ENCODE measurements at places on chromosomes 5 and 9. TPM values are rescaled to one million over a fixed set of nuclear protein-coding genes. Genes with fewer than 3 reads are reported as not detected.

EDIL3 gene
- 0.08 TPM for polyA plus RNA-seq

CMBL gene
- 12.6 TPM for polyA plus RNA-seq

ZNF454 gene
- 0.08 TPM for polyA plus RNA-seq

GGTA1 gene
- not detected for polyA plus RNA-seq

DNAH5 gene
- 0.73 TPM for polyA plus RNA-seq

SLC27A6 gene
- 1.1 TPM for polyA plus RNA-seq

CFAP77 gene
- polyA plus RNA-seq, result not detected

GLRX gene
- 9.8 TPM for polyA plus RNA-seq

ALDH1A1 gene
- polyA plus RNA-seq, result 0.32 TPM

BTNL3 gene
- not detected for polyA plus RNA-seq

HEMGN gene
- polyA plus RNA-seq, result 0.02 TPM

PCDHA12 gene
- polyA plus RNA-seq, result 0.07 TPM

TLE4 gene
- polyA plus RNA-seq, result 21.9 TPM

MAP3K1 gene
- 8.0 TPM for polyA plus RNA-seq

GDNF gene
- 3.3 TPM for polyA plus RNA-seq

RASGRF2 gene
- polyA plus RNA-seq, result 0.05 TPM

SPAAR gene
- polyA plus RNA-seq, result not detected

DAPK1 gene
- polyA plus RNA-seq, result 2.0 TPM

SLC46A2 gene
- not detected for polyA plus RNA-seq

C5orf52 gene
- not detected for polyA plus RNA-seq

ADRA1B gene
- polyA plus RNA-seq, result 0.23 TPM

GBA2 gene
- 28.7 TPM for polyA plus RNA-seq

BTNL8 gene
- not detected for polyA plus RNA-seq

ACTBL2 gene
- polyA plus RNA-seq, result 2.7 TPM

HTR1A gene
- polyA plus RNA-seq, result not detected

TAF9 gene
- 167 TPM for polyA plus RNA-seq

TLN1 gene
- 98.3 TPM for polyA plus RNA-seq

NUTM2F gene
- not detected for polyA plus RNA-seq

CNTNAP3B gene
- 6.8 TPM for polyA plus RNA-seq

MTX3 gene
- 11.1 TPM for polyA plus RNA-seq

NTNG2 gene
- 0.05 TPM for polyA plus RNA-seq

PCDHA6 gene
- 0.04 TPM for polyA plus RNA-seq

NOXA1 gene
- 0.33 TPM for polyA plus RNA-seq

EEIG1 gene
- 7.0 TPM for polyA plus RNA-seq

DMRT3 gene
- not detected for polyA plus RNA-seq

NPR3 gene
- polyA plus RNA-seq, result 0.01 TPM

GABRG2 gene
- not detected for polyA plus RNA-seq

TSLP gene
- 0.43 TPM for polyA plus RNA-seq

DIRAS2 gene
- polyA plus RNA-seq, result 0.01 TPM

ANKRD18A gene
- 1.7 TPM for polyA plus RNA-seq

NRARP gene
- 0.43 TPM for polyA plus RNA-seq

RAD17 gene
- polyA plus RNA-seq, result 22.8 TPM

TMEM174 gene
- polyA plus RNA-seq, result not detected

TTC39B gene
- polyA plus RNA-seq, result 9.7 TPM

DDX4 gene
- polyA plus RNA-seq, result 0.04 TPM

RNF14 gene
- polyA plus RNA-seq, result 64.4 TPM

SH3RF2 gene
- 50.4 TPM for polyA plus RNA-seq

GKAP1 gene
- polyA plus RNA-seq, result 0.18 TPM

FKTN gene
- 11.0 TPM for polyA plus RNA-seq

ROPN1L gene
- polyA plus RNA-seq, result 0.09 TPM

PDE8B gene
- polyA plus RNA-seq, result not detected

TCOF1 gene
- polyA plus RNA-seq, result 7.9 TPM

ARSI gene
- polyA plus RNA-seq, result 1.7 TPM

C5orf58 gene
- polyA plus RNA-seq, result not detected

Data from keratinocyte (primary cell).